Right ventricle myocardium inferior (tissue), 1 donor: ENCODE measurements at places on chromosomes 5 and 9. TPM values are rescaled to one million over a fixed set of nuclear protein-coding genes. Genes with fewer than 3 reads are reported as not detected.

- no peak for DNase-seq
These were observed 649.2 kb downstream of the EFNA5 start for GRCh38 chr5:107021575-107021974.

- DNase-seq = no peak
These were observed 126.3 kb upstream of the ASTN2 start for GRCh38 chr9:117541181-117541580.

DNA sequence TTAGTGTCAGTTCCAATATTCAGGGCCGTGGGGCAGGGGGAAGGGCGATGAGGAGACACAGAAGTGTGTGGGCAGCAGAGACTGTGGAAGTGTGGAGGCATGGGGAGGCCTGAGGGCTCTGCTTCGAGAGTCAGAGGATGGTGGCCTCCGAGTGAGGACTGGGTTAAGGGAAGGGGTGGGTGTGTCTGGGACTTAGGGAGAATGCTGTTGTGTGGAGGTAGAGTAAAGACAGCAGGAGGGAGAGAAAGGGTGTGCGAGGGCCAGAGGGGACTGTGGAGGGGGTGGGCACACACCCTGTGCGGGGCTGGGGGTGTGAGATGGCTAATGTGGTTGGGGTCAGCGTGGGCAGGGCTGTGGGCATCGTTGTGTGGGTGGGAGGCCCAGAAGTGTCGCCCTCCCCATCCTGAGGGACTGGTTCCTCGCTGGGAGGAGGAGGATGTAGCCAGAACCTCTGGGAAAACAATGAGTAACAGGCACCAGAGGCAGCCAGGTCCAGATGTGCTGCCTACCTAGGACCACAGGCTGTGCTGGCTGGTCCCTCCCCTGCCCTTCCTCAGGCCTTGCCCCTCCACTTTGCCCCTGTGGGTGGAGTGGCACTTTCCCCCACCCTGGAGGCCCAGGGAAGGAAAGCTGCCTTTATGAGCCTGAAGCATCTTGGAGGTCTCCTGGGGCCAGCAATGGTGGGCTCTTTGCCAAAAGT is 4.2 kb downstream of the USP20 start:
- DNase-seq = no peak

DNA sequence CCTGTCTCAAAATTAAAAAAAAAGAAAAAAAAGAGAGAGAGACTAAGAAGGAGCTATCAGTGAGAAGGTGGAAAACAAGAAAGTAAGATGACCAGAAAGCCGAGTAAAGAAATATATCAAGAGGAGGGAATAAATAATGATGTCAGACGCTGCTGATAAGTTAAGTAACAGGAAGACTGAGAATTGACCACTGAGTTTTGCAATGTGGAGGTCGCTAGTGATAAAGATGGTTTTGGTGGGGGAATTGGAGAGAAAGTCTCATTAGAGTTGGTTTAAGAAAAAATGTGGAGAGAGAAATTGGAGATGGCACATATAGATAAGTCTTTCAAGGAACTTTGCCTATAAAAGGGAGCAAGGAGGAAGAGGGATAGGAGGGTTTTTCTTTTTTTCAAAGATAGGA is 91.9 kb downstream of the RAD23B start:
- DNase-seq = no peak

SHB gene
- 14.7 TPM for total RNA-seq

DNA sequence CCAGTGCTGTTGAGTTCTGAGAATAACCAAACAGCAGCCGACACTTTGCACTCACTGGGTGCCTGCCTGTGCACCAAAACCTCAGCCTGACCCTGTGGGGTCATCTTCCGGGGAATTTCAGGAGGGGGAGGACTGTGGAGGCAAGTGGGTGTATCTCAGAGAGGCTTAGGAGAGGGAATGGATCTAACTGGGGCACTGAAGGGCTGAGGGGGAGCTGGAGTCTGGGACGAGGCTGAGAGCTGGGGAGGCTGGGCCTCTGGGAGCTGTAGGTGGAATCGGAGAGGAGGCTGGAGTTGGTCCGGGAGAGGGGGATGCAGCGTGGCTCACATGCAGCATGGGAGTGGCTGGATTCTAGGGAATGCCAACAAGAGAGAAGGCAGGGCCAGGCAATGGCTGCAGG is 14.9 kb upstream of the ASS1 start:
- peak; percentile 32 for DNase-seq

DNA sequence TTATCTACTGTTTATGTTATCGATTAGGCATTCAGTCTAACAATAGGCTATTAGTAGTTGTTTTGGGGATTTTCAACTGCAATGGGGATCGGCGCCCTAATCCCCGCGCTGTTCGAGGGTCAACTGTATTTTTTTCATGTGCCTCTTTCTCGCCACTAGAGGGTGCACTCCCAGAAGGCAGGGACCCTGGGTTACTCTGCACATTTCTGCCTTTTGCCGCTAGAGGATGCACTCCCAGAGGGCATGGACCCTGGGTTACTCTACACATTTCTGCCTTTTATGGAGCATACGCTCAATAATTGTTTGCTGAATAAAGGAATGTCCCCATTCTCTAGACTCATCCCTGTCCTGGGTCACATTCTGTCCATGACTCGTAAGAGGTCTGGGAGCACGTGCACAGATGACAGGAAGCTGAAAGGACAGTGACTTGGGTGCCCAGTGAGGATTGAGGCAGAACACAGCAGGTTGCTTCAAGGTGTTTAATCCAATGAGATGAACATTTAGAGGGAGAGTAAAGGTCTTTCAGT is 27.9 kb upstream of the RECK start:
- peak; percentile 52 for DNase-seq

GRCh38 chr5:39209924-39210323 is 9.4 kb downstream of the FYB1 start:
- DNase-seq = peak; percentile 69

DNA sequence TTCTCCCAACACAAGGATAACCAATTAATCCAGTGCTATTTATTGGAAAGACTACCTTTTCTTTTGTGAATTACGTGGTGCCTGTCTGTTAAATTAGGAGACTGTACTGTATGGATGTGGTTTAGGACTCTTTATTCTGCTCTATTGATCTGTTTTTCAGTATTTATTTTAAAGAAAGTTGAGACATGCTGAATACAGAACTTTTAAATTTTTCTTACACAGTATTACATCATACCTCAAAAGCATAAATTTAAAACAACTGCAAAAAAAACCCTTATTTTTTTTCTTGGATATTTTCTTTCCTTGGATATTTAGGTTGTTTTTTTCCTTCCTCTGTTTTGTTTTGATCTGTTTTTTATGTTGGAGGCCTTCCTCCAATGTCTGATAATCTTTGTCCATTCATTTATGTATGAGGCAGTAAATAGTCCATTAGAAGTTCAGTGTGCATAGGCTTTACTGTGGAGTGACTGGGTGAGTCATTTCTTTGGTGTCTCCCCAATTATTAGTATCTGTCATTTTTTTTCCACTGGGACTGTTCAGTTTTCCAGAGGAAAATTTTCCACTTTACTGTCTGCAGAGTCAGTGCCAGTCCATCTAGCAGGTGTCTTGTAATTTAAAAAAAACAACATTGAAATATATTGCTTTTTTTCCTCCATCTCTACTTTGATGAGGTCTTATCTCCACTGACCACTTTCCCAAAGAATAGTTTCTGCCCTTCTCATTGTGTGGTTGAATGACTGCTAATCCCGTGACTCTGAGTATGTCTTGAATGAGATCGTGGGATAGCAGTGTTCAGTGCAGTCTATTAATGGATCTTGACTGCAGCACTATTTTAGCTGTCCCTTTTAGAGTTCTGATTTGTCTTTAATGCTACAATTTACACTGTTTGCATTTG is 15.2 kb downstream of the CYSTM1 start:
- DNase-seq = no peak

QRFP gene
- not detected for total RNA-seq

- no peak for DNase-seq
These were observed 96.4 kb downstream of the EBF1 start for GRCh38 chr5:159003045-159004030.

DNA sequence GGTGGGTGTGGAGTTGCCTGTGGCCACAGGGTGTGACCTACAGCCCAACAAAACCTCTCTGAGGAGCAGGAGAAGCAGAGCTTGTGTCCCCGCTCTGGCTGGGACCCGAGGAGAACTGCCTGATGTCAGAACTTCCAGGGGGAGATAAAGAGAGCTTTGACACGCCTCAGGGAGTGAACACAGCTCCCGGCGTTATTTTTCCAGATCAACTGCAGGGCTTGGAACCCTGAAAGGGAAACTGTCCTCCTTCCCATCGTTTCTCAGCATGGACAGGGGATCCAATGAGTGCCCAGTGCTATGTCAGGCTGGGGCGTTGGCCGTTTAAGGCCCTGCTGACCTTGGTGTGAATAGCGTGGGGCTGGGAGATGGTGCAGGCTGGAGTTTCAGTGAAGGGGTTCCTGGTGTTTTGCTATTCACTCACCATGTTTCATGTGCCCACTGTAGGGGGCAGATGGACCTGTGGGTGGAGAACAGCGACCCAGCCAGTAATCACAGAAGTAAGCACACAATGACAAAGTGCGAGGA is 22.0 kb downstream of the GADD45G start:
- DNase-seq = no peak

DNA sequence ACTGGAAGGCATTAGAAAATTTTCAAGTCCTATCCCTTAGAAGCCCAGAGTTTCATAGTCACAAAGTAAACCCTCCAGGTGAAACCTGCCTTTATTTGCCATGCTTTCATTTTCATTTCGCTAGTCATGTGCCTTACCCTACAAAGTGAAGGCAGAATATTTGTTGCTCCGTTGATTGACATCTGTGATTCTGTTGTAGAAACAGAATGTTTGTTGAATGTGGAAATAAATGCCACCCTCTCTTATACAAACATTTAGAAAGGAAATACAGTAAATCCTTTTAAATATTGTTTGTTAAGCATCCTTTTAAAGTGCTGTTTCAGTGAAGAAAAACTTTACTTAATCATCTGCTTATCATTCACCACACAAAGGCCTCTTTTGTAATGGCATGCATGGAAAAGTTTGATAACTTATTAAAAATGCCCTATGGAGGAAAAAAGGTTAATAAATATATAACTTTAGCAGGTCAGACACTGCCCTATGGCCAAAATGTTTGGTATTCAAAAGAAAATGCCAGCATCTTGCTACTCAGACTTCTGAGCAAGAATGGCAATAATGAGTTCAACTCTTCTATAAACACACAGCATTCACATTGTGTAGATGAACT is 34.3 kb upstream of the CAST start:
- DNase-seq = no peak

DNA sequence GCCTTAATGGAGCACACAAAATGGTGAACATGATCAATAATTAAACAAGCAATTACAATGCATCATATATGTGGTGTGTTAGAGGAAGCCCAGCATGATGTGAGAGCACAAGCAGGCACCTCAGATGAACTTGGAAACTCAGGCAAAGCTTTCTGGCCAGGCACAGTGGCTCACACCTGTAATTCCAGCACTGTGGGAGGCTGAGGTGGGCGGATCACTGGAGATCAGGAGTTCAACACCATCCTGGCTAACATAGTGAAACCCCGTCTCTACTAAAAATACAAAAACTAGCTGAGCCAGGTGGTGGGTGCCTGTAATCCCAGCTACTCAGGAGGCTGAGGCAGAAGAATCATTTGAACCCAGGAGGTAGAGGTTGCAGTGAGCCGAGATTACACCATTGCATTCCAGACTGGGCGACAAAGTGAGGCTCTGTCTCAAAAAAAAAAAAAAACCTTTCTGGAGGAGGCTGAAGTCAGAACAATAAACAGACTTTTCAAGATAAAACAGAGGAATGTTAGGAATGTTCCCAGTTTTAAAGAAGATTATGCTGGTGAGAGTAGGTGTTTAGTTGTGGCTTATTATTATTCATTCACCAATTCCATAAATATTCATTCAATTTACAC is 159.4 kb downstream of the CEMIP2 start:
- no peak for DNase-seq

DNA sequence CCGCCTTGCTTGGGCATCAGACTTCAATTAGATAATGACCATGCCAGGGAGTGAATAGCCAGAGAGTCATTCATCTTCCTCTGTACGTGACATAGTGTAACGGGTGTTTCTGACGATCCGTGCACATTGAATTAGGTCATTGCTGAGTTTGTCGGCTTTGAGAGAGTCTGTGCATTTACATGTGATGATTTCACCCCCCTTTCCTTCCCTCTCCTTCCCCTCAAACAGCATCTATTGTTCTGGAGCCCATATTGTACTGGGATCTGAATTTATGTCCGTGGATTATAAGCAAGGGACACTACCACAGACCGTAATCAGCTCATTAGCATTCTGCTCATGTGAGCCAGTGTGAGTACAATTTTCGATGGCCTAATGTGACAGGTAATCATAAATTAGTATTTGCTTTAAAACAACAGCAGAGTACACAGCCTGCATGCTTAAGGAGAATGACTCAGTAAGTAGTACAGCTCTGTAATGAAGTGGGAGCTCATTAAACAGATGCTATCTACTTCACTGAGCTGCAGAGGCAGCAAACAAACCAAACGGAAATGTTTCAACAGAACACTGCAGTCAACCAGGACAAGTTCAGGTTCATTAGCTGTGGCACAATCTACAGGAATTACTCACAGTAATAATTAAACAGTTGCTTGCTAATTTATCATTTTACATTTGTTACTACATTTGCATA is 302.1 kb downstream of the CSNK1G3 start:
- DNase-seq = no peak

- DNase-seq = no peak
These were observed 354.8 kb downstream of the DMRT2 start for GRCh38 chr9:1404940-1405339.

GRCh38 chr5:6556089-6556801 is 76.6 kb downstream of the NSUN2 start:
- no peak for DNase-seq

DBH gene
- total RNA-seq = not detected

SH3GL2 gene
- total RNA-seq = 0.51 TPM

DNA sequence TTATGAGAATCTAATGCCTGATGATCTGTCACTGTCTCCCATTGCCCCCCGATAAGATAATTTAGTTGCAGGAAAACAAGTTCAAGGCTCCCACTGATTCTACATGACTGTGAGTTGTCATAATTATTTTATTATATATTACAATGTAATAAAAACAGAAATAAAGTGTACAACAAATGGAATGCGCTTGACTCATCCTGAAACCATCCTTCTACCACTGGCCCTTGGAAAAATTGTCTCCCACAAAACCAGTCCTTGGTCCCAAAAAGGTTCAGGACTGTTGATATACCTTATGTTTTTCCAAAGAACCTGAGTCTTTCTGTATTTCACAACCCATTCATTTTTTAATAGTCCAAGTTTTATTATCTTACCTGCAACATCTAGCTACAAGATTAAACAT is 403.5 kb downstream of the TAF11L14 start:
- DNase-seq = no peak

- no peak for DNase-seq
These were observed 56.3 kb downstream of the SLF1 start for GRCh38 chr5:94674490-94675382.

CDH12 gene
- total RNA-seq = not detected

- no peak for DNase-seq
These were observed 237.0 kb downstream of the TENT4A start for GRCh38 chr5:6950250-6950649.

GRCh38 chr9:38117651-38118050 is 48.6 kb upstream of the SHB start:
- DNase-seq = no peak

GRCh38 chr9:5438301-5439162 is 807 bp upstream of the PLGRKT start:
- DNase-seq = no peak

GRCh38 chr5:32489791-32490562 is 45.4 kb upstream of the ZFR start:
- peak; percentile 83 for DNase-seq
